Activated CD4-positive, alpha-beta T cell treated with anti-CD3 and anti-CD28 coated beads, Interleukin-2, amount 50 U/mL, for 4 hours (primary cell): ENCODE measurements at places on chromosomes 16 and 17.

- DNase-seq = no peak
Observed at GRCh38 chr17:27668488-27668823, 37.5 kb downstream of the LGALS9 start.

DNA sequence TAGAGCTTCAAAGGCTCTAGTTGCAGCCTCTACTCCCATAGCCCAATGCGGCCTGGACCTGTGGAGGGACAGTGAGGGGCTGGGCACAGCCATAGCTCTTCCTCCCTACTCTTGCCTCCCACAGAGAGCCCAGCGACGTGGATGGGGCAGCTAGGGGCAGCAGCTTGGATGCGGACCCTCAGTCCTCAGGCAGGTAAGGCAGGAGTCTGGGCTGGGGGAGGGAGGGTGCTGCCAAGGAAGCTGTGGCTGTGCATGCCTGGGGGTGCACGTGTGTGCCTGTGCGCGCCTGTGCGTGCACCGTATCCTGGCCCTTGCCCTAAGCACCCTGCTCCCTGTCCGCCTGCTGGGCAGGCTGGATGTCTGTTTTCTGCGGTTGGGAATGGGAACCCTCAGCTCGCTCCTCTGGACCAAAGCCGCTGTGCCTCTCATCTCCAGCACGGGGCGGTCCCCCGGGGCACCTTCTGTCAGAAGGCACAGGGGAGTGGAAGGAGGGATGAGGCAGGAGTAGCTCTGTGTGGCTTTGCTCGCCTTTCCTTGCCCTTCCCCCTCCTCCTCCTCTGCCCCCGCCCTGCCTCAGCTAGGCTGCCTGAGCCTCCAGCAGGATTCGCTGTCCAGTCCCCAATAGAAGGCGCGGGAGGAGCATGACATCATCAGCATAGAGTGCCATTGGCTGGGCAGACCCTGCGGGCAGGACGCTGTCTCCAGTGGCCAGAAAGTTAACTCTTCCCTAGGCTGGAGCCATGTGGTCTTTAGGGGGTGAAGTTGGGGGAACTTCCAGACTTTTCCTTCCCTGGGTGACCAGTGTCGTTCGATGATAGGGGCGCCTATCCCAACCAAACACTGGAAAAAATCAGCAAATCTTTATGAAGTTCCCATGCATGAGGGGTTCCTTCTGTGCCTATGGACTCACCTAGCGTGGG, 797 bp downstream of the PRCD start:
- DNase-seq = no peak

- DNase-seq = no peak
Observed at GRCh38 chr16:24852281-24852721, 6.5 kb downstream of the SLC5A11 start.

GRCh38 chr17:68924793-68925720, 30.1 kb downstream of the ABCA8 start:
- DNase-seq = no peak
